ENCODE measurements at places on chromosomes 16 and 17.

- DNase-seq: no peak
Observed at GRCh38 chr17:40614431-40615067, 33.1 kb downstream of the SMARCE1 start.

- peak; percentile 70 for DNase-seq
Observed at GRCh38 chr16:29811896-29812665, at the start of gene PRRT2. PRRT2 (plus strand) TSS chr16:29812193; CDS start chr16:29813055, 862 bp downstream.

- DNase-seq: no peak
Observed at GRCh38 chr16:46555951-46556350, 65.2 kb downstream of the SHCBP1 start.

GRCh38 chr17:28370035-28370743 is at the start of gene VTN:
VTN (minus strand) TSS chr17:28370307; CDS start chr17:28370203, 104 bp downstream.
- DNase-seq: no peak

DNA sequence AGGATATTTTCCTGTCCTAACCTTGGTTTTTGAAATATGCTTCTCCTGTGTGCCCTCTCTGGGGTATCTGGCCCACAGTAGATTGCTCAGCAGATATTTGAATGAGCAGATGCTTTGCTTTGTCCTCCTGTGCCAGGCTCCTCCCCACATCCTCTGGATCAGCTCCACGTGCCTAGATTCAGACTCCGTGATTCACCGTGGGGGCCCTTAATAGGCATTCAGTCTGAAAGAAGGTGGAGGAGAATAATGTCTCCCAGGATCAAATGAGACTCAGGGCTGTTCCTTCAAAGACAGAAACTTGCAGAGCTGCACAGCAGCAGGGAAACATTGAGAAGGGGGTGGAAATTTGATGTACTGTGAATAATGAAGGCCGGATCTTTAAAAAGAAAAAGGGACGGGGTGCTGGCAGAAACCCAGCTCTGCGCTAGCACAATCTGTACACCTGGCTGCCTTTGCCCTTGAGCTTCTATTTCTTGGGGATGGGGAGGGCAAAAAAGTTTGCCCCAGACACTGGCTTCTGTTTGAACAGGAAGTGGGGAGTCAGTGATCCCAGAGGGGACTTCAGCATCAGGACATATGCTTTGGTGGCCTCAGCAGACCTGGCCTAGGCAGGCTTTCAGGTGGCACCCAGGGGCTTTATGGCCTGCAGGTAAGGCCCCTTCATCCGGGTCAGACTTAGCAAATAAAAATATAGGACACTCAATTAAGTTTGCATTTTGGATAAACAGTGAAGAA is 15.9 kb upstream of the SLC12A3 start:
- peak; percentile 87 for DNase-seq

DNA sequence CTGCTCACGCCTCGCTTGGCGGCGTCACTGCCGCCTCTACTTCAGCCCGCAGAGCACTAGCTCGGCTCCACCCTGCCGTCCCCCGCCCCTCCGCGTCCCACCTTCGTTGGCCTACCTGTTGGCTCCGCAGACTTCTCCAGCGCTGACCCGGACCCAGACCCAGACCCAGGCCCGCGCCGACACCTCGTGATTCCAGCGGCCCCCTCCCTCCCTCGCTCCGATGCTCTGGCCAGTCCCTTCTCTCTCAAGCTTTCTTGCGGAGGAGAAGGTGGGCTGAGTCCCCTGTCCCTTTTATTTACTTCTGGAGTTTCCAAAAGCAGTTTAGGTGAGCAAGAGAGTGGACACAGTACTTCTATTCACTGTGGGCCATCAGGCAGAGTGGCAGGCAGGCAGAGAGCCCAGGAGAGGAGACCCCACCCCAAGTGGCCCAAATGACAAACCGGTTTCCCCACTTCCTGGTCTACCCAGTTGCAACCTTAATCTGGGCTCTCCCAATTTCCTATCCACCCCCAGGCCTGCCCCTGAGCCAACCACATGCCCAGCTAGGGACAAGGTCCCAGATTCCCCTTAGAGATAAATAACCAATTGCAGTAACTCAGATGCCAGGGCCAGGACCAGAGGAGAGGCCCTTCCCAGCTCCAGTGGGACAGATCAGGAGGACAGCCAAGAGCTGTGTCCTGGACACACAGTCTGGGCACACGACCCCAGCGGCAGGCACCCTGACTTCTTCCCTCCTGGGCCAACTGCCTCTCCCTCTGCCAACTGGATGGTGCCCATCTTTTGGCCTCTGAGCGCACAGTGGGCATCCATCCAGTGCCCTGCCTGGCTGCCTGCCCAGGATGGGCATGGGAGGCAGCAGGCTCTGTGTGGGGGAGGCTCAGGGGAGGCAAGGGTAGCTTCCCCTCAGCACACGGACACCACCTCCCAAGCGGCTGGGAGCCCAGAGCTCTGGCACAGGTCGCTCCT is 1.2 kb upstream of the SRCIN1 start:
- DNase-seq: peak; percentile 87

- DNase-seq: no peak
Observed at GRCh38 chr17:9517396-9517795, 58.2 kb downstream of the STX8 start.

DNA sequence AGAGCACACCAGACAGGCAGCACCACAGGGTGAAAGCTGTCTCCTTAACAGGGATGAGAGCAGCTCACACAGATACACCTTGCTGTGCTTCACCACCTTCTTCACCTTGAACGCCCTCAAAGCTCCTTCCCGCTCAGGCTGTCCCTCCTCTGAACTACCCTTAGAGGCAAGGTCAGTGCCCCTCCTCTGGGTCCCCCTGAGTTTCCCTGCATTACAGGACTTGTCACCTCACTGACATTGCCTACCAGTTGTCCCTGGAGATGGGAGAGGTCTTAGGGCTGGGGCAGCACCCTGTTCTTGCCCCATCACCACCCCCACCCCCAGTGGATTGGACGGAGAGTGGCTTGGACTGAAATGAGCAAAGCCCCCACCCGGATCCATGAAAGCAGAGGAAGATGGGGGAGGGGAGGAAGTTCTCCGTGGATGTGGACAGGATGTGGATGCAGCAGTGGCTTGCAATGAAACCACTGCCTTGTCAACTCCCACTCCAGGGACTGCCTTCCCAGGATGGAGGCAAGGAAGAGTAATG is 73.2 kb upstream of the CDH5 start:
- DNase-seq: no peak

- DNase-seq: no peak
Observed at GRCh38 chr16:62853887-62854286, 817.6 kb upstream of the CDH8 start.

DNA sequence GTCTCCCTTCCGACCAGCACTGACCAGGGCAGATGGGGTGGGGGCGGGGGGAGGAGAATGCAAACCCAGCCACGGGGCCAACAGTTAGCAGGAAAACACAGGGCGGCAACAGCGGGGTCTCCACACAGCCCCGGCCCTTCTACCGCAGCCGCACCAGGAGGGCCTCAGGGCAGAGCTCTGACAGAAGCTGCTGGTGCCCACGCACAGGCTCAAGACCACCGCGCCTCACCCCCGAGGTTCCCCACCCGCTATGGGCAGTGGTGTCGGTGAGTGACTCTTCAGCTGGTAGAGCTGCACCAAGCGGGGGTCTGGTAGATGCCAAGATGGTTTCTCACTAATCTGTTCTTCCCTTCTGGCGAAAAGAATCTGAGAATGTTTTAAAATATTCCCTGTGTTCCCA is 16.1 kb downstream of the HAGH start:
- DNase-seq: no peak

DNA sequence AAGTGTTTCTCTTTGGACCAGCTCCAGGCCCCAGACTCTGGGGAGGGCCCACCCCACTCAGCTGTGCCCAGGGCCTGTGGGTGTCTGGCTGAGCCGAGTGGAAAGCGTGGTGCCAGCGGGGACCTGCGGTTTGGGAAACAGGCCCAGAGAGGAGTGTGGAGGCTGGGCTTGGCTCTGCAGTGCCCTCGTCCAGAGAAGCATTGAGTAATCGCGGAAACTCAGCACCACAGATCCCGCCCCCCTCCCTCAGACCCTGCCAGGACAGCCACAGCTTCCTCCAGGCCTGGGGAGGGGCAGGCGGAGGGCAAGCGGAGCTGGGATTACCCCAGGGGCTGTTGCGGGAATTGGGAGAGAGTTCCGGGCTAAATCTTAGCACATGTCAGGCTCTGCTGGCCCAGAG is 14.6 kb upstream of the PITPNA start:
- DNase-seq: peak; percentile 79

DNA sequence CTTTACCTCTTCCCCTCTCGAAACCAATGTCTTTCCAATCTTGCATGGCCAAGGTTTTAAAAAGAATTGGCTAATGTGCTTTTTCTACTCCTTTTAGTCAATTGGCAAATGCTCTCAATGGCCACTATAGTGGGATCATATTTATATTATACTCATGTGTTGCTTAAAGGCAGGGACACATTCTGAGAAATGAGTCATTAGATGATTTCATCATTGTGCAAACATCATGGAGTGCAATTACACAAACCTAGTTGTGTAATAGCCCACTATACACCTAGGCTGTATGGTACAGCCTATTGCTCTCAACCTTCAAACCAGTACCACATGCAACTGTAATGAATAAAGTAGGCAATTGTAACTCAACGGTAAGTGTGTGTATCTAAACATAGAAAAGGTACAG is 180.9 kb downstream of the HS3ST3A1 start:
- no peak for DNase-seq

DNA sequence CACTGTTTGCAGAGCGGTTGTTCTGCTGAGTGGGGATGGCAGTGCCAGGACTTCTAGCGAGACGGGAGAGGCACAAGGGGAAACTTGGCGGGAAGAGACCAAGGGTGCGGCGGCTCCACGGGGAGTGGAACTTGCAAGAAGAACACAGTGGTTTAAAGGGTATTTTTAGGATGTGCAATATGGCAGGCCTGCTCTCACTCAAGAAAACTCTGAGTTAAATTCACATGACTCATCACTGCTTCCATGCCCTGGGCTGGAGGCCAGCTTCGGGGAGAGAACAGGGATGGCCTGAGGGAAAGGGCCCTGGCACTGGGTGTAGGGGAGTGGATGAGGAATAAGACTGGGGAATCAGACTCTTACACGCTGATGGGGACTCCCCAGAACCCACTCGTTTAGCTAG is 13.3 kb upstream of the CD300LD start:
- DNase-seq: no peak

DNA sequence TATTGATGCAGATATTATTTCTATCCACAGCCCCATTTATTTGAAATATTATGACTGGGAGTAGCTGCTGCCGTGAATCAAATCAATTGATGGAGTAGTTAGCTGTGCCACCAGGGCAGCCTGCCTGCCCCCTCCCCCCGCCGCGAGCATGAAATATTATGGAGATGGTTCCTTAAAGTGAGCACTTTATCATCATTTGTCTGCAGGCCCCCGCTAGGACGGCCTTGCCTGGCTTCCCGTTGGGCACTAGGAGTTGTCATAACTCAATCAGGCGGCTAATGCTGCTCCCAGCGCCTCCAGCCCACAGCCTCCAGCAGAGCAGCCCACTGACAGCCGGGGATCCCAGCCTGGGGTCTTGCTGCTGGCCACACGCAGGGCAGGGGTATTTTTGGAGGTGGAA is 173.9 kb downstream of the SALL1 start:
- DNase-seq: no peak

DNA sequence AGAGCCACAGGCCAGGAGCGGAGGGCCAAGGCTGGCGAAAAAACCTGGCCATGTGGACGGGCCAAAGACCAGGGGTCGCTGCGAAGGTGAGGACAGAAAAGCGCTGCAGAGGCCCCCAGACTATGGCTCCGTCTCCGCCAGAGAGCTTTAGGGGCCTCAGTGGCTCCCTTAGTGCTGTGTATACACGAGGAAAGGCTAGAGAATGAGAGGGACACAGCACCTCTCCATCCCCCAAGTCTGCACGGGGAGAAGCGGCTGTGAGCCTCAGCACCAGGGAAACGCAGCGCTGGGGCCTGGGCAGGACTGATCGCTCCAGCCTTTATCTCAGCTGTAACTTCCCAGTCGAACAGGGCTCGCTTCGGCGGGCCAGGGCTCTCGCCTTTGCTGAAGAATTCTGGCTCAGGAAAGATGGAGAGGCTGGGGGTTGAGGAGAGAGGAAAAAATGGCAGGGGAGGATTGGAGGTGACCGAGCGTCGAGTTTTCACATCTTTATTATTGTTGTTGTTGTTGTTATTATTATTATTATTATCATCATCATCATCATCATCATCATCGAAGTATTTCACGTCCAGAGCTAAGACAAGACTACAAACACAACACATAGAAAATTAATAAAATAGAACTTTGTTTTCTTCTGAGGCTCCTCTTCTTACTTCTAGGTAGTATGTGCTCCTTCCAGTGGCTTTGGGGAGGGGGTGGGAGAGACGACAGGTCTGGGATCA is 1.9 kb upstream of the HOXB5 start:
- DNase-seq: no peak

GRCh38 chr17:57595426-57595825 is 149.7 kb downstream of the CCDC182 start:
- DNase-seq: no peak

GRCh38 chr16:69720822-69721430 is 5.4 kb downstream of the NQO1 start:
- no peak for DNase-seq

DNA sequence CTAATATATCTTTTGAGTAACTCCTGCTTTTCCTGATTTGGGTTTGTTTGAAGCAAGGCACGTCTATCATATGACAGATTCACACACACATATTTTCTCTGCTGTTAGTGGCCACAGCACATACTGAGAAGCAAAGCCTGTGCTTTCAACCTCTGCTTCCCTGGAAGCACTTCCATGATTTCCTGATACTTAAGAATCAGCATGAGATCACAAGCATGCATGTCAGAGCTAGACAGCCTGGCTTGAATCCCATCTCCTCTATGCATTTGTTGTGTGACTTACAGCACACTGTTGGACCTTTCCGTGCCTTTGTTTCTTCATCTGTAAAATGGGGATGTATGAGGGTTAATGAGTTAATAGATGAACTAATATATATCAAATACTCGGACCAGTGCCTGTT is 151.1 kb upstream of the NOL11 start:
- no peak for DNase-seq

DNA sequence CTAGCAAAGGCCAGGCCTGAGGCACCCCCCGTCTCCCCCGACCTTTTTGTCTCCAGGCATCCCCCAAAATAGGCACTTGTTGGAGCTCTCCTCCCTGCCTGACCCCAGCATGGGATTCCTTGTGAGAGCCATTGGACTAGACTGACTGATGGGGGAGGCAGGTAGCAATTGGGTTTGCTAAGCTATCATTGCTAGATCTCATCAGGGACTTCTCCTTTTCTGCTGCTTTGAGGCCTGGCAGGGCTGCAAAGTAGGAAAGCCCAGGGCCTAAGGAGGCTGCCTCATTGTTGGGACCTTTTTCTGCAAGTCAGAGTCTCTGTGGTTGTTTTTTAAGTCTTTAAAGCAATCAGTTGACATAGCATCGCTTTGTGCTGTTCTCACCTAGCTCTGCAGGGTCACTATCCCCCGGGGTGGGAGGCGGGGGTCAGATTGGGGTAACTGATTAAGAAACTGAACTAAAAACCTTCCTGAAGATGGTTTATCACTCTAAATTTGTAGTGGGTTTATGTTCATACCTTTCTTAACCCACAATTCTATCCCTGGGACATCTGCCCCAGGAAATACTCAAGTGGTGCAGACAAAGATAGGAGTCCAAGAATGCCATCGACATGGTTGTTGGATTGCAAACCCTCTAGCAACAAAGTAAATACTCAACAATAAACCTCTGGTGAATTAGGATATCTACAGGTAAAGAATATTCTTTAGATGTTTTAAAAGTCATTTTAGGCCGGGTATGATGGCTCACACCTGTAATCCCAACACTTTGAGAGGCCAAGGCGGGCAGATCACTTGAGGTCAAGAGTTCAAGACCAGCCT is 28.0 kb downstream of the LLGL2 start:
- DNase-seq: no peak

GRCh38 chr17:74532115-74532514 is 840 bp upstream of the CD300LB start:
- DNase-seq: peak; percentile 41

GRCh38 chr17:17354560-17355349 is 51.6 kb downstream of the NT5M start:
- peak; percentile 45 for DNase-seq
